Fibroblast of skin of right quadriceps (primary cell): ENCODE measurements at places on chromosomes 7 and 10.

DNA sequence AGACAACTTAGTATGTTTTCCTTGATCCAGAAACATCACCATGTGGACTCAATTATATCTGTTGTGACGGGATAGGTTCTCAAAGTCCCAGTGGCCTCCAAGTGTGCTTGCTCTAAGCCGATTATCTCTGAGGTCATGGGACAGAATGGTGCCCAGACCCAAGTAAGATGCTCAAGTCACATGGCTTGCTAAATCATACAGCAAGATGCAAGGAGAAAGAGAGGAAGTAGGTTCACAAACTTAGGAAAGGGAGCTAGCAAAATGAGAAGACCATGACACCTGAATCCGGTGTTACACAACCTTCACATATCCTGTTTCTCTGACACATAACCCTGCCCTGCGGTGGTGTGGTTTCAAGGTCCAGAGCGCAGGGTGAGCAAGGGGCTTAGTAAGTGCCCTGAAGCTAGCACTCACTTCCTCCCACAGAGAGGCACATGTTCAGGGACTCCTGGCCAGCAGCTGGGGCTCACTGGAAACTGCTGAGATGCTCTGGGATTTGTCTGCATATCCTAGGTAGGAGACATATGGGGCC, 590.9 kb upstream of the ANKRD30A start:
- DNase-seq, result peak; percentile 76

- DNase-seq, result no peak
Observed at GRCh38 chr10:125555743-125556142, 127.2 kb downstream of the TEX36 start.

GRCh38 chr7:35676211-35676610, 18.7 kb downstream of the HERPUD2 start:
- no peak for DNase-seq

GRCh38 chr7:2474813-2475677, 1.2 kb downstream of the GRIFIN start:
- no peak for DNase-seq

DNA sequence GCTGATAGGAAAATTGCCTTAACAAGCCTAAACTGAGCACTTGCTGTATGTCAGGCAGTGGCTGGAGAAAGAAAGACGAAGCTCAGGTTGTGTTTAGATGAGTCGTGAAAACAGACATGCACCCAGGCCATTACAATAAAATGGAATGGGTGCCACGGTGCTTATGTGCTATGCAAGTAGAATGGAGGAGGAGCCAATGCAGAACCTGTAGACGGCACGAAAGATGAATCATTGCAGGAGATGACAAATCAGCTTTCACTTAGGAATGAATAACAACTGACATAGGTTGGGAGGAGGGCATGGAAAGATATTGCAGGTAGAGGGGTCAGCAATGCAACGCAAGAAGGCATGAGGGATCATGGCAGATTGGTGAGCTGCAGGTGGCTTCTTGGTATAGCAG, 61.2 kb upstream of the ARHGAP21 start:
- no peak for DNase-seq

DNA sequence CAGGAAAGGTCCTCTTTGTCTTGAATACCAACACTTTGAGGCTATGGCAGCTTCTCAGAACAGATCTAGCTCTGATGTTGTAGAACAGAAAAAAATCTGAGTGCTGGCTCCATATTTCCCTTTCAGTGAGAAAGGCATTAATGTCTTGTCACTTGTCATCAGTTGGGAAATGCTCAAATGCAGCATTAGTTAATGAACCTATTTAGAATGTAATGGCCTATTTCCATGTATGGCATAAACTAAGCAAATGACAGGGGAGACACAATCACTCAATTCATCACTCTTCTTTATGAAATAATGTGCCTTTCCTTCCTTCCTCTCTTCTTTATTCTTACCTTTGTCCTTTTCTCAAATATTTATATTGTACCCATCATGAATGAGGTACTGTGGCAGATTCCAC, 5.0 kb upstream of the STAMBPL1 start:
- no peak for DNase-seq

DNA sequence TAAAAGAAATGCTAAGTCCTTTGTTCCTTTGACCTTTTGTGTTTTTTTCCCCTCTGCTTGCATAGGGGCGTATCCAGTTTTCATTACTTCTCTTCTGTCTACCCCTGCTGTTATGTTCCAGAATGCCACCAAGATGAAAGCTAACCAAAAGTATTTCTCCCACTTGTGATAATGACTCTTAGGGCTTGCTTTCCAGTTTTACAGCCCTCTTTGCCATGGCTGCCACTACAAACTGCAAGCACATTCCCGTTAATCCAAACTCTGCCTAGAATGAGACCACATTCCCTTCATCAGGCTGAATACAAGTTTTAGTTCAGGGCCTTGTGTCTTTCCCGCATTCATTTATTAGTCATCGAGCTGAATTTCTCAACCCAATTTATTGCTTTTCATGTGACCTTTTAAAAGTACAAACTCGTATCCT, 23.6 kb upstream of the CD36 start:
- peak; percentile 71 for DNase-seq

GRCh38 chr7:93895859-93896600, 5.5 kb upstream of the TFPI2 start:
- DNase-seq, result no peak

DNA sequence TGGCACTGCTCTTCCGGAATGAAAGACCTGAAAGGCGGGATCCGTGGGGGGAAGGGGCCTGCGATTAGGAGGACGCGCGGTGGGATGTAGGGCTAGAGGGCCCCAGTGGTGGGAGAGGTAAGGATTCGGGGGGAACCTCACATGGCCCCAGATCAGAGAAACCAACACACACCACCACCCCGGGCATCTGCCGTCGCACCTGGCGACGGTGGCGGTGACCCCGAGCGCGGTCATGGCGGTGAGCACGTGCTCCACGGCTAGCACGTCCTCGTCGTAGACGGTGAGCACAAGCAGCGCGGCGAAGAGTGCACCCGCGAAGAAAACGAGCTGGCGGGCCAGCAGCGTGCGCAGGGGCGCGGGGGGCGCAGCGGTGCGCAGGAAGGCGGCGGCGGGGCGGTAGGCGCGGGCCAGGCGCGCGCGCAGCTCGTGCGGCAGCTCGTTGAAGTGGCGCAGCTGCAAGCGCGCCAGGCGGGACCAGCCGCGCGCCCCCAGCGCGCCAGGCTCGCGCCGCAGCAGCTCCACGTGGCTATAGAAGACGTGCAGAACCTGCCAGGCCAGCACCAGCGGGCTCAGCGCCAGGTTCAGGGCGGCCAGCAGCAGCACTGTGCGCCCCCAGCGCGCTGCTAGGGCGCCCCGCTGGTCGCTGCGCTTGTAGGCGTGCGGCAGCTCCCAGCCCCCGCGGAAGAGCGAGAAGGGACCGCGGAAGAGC, 5.7 kb downstream of the ATG9B start:
- peak; percentile 39 for DNase-seq

GRCh38 chr7:131797841-131798240, 241.4 kb upstream of the PODXL start:
- no peak for DNase-seq

DNA sequence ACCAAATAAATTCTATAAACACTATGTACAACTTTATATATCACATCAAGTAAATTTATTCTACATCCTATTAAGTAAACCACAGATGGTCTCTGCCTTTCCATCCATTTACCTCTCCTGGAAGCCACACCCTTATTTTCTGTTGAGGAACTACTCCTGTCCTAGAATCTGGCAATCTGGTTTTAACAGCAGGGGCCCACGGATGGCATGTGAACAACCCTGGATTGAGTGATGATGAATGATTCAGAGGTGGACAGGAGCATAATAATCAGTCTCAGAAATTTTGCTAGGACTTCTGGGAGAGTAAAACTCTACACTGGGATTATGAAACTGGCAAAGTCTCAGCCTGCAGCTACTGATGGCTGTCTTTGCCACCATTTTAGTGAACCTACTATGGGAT, 54.1 kb downstream of the CDK6 start:
- DNase-seq, result no peak

GRCh38 chr10:122143238-122143841, 127.8 kb upstream of the BTBD16 start:
- no peak for DNase-seq

- no peak for DNase-seq
Observed at GRCh38 chr10:7225133-7225532, 185.7 kb downstream of the SFMBT2 start.

DNA sequence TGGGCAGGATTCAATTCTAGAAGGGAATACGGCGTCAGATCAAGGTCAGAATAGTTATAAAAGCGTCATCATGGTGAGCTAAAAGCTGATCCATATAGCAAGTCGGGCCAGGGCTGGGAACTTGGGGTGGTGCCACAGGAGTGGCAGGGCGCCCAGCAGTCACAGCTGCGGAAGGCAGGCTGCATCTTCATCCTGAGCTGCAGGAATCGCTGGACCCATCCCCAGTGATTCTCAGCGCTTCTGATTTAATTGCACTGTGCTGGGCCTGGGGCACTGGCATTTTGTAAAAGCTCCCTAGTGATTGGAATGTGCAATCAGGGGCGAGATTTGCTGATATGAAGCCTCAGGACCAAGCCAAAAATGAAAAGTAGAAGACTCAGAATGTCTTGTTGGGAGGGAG, 135.3 kb downstream of the CTTNBP2 start:
- no peak for DNase-seq

- no peak for DNase-seq
Observed at GRCh38 chr7:143388491-143389101, 7.5 kb downstream of the ZYX start.

GRCh38 chr10:82674036-82674435, 799.0 kb downstream of the NRG3 start:
- peak; percentile 59 for DNase-seq

GRCh38 chr7:140625908-140626868, 14.4 kb downstream of the DENND2A start:
- peak; percentile 99 for DNase-seq

GRCh38 chr7:112981966-112982365, 104.7 kb downstream of the GPR85 start:
- no peak for DNase-seq

DNA sequence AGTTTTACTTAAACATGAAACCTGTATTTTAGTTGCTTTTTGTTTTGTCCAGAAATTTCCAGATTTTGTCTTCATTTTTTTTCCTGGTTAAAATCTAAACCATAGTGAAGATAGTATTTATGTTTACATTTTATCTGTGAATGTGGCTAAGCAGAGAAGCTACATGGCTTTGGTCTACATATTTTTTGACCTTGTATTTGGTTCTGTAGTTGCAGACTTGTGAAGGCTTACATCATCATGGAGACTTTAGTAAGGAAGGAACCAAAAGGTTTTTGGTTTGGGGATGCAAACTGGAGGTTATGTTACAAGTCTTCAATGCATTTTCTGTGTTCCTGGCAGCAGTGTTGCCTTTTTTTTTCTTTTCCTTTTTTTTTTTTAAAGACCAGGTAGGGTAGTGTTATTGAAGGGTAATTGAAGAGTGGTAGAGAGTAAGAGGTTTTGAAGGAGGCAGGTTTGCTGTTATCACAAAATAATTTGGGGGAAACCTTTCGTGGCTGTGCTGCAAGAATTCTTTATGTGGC, 30.9 kb upstream of the VDAC2 start:
- no peak for DNase-seq

DNA sequence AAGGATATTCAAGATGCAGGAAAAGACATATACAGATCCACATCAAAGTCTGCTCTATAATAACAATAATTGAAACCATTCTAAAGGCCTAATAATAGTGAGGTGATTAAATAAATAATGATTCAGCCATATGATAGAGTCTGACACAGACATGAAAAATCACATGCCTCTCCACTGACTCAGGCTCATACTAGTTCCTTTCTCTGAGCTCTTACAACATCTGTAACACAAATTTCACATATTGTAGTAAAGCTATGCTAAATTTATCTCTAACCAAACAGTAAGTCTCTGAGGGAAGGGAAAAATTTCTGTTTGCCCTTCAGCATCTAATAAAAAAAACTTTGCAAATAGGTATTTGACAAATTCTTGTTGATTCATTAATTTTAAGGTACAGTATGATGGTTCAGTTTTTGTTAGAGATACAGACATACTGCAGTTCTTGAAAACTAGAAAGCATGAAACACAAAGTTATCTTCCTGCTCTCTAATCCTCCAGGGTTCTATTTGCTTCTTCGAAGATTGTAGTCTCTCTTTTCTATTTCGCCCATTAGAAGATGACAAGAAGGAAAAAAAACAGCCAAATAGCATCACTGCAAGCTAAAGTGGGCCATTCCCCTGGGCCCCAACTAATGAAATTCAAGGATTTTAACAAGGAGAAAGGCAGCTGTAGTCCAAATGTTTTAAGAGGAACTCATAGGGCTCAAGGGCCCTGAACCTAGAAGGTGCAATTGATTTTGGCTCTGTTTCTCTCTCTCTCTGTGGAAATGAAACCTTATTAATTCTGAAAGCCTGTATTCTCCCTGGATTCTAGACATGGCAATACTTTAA, 53.9 kb downstream of the CUBN start:
- DNase-seq, result peak; percentile 97

- DNase-seq, result no peak
Observed at GRCh38 chr10:12269056-12269455, 73.1 kb downstream of the CDC123 start.

DNA sequence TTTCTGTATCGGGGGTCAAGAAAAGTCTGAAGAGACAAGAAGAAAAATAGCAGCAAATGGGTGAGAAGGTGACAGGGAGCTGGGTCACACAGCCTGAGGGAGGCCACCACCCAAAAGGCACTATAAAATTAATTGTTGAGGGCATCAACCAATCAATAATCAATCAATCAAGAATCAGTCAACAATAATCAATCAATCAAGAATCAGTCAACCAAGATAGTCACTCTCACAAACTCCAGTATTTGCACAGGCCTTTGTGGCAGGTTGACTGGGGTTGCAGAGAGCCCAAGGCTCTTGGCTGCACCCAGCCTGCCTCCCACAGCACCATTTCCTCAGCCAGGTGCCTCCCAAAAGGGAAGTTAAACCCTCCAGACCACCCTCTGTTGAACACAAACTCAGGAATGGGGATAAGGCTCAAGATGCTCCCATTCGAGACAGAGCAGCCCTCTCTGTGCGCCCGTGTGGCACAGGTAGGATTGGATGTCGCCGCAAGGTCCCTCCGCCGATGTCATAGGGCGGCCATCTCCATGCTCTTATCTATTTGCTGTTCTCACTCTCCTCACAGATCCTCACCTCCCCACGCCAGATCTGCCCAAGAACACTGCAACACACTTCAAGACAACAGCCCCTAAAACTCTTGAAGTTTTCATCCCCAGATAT, 64.0 kb downstream of the TNS3 start:
- no peak for DNase-seq

GRCh38 chr7:71472962-71473361, 341.0 kb downstream of the GALNT17 start:
- DNase-seq, result no peak
